Esophagus squamous epithelium (tissue), 5 donors: ENCODE measurements at places on chromosomes 12 and 14. TPM values are rescaled to one million over a fixed set of nuclear protein-coding genes. Genes with fewer than 3 reads are reported as not detected.

DNA sequence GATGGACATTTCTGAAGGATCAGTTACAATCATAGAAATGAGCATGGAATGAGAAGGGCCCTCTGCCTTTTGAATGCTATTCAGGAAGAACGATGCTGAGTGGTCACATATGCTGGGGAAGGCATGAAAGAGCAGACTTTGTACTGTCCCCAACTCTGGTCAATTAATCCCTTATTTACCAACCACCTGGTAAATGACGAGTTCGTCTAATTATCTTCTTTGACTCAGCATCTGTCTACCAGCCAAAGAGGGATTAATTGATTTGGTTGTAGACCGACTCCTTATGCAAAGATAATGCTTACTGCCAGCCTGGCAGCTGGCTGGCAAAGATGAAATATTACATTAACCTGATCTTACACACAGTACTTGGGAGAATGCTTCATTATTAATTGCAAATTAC lies 152.2 kb downstream of the CHST11 start:
- no peak for DNase-seq

DNA sequence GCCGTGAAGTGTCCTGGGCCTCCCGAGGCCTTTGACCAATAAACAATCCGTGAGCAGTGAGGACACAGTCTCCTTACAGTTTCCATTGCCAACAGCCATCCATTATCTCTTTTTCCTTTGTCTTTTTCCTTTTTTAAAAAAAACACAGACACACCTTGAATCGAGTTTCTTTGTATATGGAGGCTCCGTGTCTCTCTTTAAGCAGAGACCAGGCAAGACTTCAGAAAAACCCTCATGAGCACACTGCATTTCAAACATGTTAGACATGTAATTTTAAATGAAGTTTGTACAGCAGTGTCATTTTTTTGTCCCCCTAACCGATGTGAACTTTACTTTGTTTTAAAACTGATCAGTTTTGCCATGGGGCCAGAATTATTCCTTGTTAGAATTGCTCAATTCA lies 111.1 kb downstream of the SPTSSA start:
- no peak for DNase-seq

The NID2 gene
- total RNA-seq, result 0.91 TPM

The KRT74 gene
- not detected for total RNA-seq

The GPR65 gene
- 1.1 TPM for total RNA-seq

DNA sequence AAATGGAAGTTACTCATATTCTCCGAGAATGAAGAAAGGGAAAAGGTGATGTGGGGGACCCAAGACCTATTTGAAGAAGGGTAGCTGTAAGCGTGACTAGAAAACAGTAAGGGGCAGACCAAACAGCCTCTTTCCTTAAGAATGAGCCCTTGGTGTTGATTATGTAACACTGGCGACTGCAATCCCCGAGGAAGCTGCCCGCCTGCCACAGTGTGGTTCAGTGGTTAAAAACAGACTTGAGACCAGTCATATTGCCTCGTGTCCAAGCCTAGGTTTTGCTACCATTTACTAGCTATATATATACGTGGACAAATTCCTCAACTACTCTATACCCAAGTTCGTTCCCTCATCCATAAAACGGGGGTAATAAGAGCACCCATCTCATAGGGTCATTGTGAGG lies 49.1 kb downstream of the SSPN start:
- no peak for DNase-seq

DNA sequence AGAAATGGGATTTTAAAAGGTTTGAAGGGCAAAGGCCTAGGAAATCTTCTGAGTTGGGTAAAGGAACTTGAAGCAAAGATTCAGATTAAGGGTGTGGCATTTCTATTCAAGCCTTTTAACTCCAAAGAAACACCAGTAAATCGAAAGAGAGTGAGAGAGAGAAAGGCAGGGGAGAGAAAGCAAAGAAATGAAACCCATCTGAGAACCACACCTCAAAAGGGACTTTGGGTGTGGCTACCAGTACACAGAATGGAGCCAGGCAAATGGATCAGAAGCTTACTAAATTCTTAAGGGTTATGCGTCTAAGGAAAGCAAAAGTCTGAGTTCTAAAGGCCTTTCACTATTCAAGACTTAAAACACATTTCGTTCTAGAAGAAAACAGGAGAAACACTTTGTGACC lies 277.4 kb downstream of the BCL11B start:
- no peak for DNase-seq

The ENO2 gene
- total RNA-seq, result 5.0 TPM

DNA sequence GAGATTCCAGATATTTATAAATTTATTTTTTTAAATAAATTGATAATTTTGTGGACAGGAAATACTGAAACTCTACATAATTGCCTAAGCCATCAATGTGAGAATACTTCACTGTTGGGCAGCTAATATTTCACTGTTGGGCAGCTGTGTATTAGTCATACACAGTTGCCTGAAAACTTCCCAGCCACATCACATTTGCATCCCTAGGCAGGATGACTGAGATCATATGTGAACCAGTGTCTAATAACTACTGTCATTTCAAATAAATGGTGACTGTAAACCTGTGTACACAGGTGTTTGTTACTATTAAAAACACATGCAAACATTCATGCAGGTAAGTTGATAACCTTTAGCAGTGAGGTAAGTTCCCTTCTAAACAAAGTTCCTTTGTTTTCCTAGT lies 43.9 kb downstream of the TMTC3 start:
- no peak for DNase-seq

- no peak for DNase-seq
Measured at GRCh38 chr12:94128280-94128679, 20.1 kb upstream of the PLXNC1 start.

DNA sequence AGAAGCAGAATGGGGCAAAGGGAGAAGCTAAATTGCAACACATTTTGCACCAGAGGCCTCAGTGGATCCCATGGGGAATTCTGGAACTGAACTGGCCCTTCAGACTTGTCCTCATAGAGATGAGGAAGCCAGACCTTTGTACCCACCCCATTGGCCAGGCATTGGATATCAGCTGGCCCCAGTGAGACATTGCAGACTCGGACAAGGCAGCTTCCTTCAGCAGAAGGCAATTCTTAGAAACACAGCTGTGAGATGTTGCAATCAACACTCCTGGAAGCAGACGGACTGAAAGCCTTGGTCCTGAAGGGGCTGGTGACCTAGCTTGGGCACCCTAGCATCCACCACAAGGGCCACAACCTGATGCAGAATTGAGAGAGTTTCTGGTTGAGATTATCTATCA lies 218.1 kb downstream of the MSRB3 start:
- DNase-seq, result no peak

GRCh38 chr12:53223389-53224060 lies 8.5 kb downstream of the RARG start:
- no peak for DNase-seq

- DNase-seq, result no peak
Measured at GRCh38 chr12:109729371-109729781, 15.8 kb downstream of the FAM222A start.

The CLEC6A gene
- total RNA-seq, result not detected

DNA sequence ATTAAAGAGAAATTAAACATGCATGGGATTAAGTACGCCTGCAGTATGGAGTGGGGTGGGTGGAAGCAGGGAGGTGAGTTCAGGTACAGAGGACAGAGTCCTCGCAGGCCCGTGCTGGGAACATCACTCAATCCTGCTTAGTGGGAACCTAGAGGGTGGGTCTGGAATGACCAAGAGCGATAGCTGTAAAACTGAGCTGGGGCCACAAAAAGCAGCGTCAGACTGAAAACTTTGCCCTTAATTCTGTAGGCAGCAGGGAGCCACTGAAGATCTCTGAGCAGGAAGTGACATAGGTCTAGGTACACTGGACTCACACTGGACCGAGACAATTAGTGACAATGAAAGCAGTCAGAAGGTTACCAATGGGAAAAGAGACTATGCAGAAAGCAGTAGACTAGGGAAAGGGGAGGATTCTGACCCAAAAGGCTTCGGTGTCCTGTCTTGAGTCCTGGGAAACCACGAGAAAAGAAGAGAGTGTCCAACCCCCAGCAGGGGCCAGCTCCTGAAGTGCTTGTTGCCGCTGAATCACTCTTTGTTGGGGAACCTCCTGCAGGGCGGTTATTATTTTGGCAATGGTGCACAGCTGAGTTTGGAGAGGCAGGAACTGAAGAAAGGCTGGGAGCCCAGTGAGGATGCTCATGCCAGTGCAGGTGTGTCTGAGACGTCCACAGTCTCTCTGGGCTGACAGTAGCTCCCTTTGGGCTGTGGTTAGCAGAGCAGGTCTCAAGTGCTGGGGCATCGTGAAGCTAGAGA lies 97.4 kb downstream of the PLXNC1 start:
- no peak for DNase-seq

GRCh38 chr12:132248453-132249167 lies 80.8 kb downstream of the GALNT9 start:
- no peak for DNase-seq

DNA sequence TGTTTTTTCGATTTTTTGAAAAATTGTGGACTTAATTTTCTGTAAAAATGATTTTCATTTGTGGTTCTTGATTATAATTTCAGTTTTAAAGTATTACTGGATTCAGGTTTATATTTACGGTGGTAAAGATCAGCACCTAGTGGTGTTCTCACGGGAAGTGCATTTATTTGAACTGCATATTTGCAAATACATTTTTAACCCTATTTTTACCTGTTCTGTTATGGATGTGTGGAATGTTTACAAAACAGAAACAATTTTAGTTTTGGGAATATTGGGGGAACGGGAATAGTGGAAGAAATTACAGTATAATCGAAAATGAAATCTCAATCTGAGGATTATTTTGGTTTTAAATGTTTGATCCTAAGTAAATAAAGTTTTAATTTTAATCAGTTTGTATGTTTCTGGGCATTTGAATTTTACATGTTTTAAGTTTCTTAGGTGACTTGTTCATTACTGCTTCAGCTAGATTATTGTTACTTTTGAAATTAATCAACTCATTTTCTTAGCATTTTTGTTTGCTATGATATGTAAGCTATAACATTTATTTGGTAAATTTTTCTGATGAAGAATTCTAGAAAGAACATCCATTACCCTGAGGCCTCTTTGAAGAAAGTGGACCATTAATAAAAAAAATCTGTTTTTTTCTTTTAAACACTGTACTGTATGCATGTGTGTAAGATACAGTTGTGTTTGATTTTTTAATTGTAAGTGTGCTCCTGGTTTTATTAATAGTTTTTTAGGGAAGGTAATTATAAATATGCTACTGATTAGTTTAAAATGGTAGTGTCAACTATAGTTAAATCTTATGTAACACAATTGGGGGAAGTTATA lies 942 bp downstream of the ATF7IP start:
- no peak for DNase-seq

The CFAP251 gene
- 2.9 TPM for total RNA-seq

GRCh38 chr12:127284870-127285431 lies 982.0 kb upstream of the TMEM132C start:
- no peak for DNase-seq

DNA sequence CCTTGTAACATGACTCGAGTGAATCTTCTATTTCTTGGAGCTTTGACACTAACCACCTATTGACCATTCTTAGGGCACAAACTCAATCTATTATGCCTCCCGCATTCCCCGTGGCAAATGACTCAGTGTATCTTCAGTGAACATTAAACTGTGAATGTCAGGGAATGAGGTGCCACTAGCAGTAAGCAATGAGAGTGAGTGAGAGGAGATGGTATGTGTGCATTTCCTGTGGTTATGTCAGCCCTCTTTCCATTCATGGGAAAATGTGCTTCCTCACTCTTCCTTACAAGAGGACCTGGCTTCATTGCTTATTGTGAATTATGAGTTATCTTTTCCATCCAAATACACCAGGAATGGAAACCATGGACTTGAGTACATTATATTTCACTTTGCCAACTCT lies 229.2 kb downstream of the EMP1 start:
- no peak for DNase-seq

The SLC24A4 gene
- 0.13 TPM for total RNA-seq

The FBLN5 gene
- total RNA-seq, result 1.2 TPM

- DNase-seq, result no peak
Measured at GRCh38 chr14:89004166-89004565, 179.7 kb downstream of the TTC8 start.

The KLHL33 gene
- total RNA-seq, result not detected

DNA sequence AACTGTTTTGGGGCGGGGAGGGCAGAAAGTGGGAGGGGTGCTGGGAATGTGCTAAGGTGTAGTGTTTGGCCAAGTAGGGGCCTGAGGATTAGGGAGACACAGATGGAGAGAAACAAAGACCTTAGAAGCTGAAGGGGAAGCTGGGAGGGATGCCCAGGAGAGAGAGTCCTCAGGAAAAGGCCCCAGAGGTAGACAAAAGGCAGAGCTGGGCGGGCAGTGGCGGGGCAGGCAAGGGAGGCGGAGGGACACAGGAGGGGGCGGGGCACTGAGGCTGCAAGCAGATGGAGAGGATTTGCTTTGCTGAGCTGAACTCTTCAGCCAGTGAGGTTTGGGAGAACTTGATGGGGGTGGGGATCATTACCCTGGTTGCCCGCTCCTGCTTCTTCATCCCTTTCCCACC lies 2.8 kb downstream of the PTMS start:
- no peak for DNase-seq

DNA sequence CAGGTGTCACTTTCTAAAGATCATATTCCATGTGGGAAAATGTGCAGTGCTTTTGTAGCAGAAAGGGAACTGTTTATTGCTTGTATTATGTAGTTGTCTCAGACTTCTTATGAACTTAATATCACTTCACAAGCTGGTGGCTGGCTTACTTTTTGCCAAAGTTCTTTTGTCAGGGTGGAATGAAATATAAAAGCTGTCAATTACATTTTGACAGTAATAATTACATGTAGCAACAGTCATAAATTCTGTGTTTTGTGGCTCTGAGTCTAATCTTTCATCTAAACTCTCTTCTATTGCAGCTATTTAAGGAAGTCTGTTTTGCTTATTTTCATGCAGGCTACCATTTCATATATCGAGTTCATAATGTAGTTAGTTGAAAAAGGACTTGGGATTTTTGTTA lies 106.6 kb downstream of the OTOGL start:
- no peak for DNase-seq

DNA sequence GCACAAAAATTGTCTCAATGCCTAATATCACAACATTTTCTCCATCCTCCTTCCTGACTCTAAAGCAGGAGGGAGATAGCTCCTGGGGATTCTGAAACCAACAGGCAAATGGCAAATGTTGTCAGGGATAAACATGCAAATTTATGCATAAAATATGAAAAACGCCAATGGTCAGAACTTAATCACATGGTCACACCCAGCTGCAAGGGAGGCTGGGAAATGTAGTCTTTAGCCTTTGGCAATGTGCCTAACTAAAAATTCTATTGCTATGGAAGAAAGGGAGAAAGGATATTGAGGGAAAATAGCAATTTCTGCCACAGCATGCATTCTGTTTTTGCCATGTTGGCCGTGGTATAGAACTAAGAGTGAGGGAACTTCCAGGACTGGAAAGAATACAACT lies 11.7 kb upstream of the OASL start:
- no peak for DNase-seq

The CCND2 gene
- 41.9 TPM for total RNA-seq

The FITM1 gene
- total RNA-seq, result not detected

GRCh38 chr12:23731493-23731892 lies 218.0 kb downstream of the SOX5 start:
- no peak for DNase-seq

GRCh38 chr14:41313196-41313595 lies 293.5 kb upstream of the LRFN5 start:
- DNase-seq, result no peak

GRCh38 chr12:33994857-33995808 lies 27.2 kb upstream of the ALG10 start:
- DNase-seq, result no peak

The IPO8 gene
- 26.3 TPM for total RNA-seq
